Activated T-helper 9 cell treated with anti-CD3 and anti-CD28 coated beads, Interleukin-2, amount 50 U/mL, for 16 hours (primary cell): ENCODE measurements at places on chromosomes 2 and 18.

GRCh38 chr2:62998949-62999348 is 51.7 kb upstream of the OTX1 start:
- no peak for DNase-seq

- no peak for DNase-seq
Measured at GRCh38 chr18:2636126-2636631, 19.3 kb upstream of the SMCHD1 start.

DNA sequence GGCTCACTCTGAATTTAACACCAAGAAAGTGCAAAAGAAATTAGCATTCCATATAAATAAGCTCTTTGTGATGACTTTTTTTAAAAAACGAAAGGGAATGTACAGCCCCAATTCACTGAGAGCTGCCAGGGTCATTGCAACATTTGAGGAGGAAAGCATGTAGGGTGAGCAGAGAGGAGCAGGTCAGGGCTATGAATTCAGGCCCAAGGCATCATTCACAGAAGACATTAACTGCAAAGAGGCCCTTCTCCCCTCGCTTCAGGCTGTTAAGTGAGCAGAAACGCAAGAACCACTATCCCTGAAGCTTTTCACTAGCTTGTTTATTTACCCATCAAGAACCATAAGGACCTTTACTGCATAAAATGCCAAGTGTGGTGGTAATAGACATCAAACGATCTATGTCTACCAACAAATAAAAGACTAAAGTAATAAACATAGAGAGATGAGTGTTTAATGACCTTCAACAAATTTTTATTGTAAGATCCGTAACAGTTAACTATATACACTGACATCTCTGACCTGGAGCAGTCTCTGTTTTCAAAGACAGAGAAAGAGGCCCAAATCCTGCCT is 333.1 kb upstream of the HNRNPA3 start:
- DNase-seq: no peak

GRCh38 chr2:188294352-188294926 is 2.8 kb downstream of the GULP1 start:
- DNase-seq: no peak

DNA sequence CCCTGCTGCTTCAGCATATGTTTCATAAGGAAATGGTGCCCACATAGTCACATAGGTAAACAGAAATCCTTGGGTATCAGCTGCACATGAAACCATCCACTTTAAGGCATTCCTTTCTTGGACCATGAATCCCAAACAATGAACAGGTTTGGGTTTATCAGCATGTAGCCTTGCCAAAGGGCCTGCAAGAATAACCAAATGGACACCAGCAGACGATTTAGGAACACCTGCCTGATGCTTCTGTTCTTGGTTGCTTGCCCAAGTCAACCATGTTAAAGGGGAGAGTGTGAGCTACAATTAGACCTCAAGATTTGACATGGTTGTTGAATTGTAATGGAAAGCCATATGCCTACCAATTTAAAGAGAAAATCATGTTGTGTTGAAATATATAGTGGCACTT is 1342.7 kb upstream of the PIK3C3 start:
- DNase-seq: no peak

DNA sequence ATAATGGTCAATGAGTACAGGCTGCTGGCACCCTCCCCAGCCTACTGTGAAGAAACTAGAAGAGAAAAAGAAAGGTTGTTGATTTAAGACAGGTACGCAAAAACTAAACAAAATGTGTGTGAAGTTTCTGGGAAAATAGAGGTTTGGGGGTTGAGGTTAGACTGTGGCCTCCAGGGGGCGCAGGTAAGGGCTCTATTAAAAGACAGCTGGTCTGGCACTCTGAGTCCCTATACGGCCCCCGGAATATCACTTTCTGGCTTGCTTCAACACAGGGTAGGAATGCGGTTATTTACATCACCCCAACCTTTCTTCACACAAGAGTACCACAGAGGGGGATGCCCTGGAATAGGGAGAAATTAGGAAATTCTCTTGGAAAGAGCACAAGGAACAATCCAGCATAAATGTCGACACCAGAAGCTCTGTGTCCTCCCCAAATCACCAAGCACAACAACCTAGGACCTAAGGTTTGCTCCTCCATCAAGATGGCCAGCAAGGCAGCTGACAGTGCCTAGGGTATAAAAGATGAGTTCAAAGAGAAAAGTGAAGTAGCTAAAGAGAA is 480.8 kb upstream of the KLHL29 start:
- no peak for DNase-seq

- no peak for DNase-seq
Measured at GRCh38 chr2:119011162-119011909, 69.3 kb downstream of the MARCO start.
